Right renal cortex interstitium (tissue), 3 donors: ENCODE measurements at places on chromosomes 4 and X.

DNA sequence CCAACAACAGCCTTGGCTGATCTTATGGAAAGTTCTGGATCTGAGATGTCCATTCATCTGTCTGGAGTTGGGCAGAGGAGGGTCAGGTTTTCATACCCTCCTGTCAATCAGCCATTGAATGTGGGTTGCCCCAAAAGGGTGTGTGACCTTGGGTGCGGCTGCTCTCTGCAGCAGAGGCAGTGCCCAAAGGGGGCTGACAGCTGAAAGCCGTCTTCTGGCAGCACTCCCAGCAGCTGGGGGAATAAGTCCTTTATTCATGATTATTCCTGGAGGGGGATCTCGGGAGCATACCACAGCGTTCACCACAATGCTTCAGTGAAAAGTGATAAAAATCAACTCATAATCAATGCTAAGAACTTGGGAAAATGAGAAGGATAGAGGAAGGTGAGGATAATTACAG is 54.7 kb downstream of the OTC start:
- DNase-seq = no peak

DNA sequence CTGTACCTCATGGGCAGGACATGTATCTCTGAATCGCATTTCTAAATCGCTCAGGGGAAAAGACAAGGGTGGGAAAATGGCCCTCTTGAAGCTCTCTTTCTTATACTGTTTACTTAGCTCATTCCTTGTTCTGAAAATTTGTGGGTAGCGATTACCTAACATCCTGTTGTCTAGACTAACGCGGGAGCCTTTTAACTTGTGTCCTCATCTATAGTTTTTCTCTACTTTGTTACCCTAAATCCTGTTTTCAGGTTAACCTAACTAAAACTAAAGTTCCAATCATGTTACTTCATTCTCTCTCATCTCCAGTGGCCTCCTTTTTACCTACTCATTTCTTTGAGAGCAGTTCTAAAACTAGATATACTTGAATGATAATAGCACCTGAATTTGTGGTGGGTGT is 45.0 kb downstream of the SNX25 start:
- no peak for DNase-seq

DNA sequence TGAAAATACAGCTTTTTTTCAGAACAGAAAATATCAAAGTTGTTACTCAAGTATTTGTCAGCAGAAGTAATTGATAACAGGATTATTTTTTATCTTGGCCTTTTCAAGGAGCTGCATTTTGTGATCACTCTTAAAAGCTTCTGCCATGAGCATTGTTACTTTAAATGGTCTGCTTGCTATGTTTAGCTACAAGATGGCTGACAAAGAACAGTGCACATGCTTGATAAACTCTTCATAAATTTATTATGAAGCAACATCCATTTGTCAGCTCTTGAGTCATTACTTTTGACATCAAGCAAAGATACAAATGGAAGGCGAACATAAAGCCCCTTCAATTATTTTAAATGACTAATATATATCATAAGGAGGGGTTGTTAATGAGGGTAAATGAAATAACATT is 205.4 kb upstream of the RPS6KA3 start:
- no peak for DNase-seq

- DNase-seq = no peak
These were observed 48.5 kb downstream of the WDFY3 start for GRCh38 chr4:84917869-84918600.

DNA sequence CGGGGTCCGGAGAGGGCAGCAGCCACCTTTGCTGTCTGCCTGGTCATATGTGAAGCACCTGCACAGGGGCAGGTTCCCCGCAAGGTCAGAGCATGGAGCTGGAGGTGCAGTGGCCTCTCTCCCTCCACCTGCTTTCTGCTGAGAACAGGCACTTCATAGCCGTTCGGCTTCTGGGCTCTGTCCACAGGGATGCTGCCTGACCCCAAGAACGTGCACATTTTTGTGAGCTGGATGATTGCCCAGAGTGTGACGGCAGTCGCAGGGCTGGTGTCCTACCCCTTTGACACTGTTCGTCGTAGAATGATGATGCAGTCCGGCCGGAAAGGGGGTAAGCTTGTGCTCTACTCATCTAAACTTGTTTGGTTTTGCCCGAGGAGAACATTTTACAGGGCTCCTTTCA is 2.5 kb downstream of the SLC25A4 start:
- no peak for DNase-seq

- DNase-seq = no peak
These were observed 3.3 kb upstream of the FGA start for GRCh38 chr4:154593868-154594267.

GRCh38 chr4:127304356-127304755 is 328.4 kb upstream of the INTU start:
- no peak for DNase-seq

- DNase-seq = no peak
These were observed 4.2 kb downstream of the SLC30A9 start for GRCh38 chr4:41994461-41994985.

- no peak for DNase-seq
These were observed 199.2 kb downstream of the EDA start for GRCh38 chrX:69815063-69815462.

GRCh38 chr4:18390655-18391353 is 369.2 kb upstream of the LCORL start:
- DNase-seq = no peak

DNA sequence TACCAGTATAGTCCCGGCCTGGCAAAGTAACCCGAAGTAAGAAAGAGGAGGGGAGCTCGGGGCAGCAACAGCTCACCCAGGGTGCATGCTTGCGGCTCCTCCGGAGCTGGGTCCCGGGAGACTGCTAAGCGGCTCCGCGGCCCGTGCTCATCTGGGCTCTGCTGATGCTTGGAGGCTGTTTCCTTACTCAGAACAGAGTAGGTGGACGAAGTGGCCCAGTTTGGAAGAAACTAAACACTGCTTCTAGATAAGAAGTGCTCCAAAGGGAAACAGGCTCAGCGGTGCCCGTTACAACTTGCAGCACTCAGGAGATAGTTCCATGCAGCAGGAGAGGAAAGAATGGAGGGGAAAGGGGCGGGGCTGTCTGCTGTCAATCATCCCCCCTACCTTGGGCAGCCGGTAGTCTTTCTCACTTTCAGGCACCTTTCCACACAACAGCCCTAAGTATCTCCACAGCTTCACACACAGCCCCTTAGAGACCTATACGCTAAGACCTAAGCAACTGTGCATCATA is at the start of gene COL4A6:
Gene COL4A6, minus strand, starts transcription at position 313 of the 514 bp plus-strand sequence. Its CDS starts 226 bp downstream, at position 87.
- no peak for DNase-seq

DNA sequence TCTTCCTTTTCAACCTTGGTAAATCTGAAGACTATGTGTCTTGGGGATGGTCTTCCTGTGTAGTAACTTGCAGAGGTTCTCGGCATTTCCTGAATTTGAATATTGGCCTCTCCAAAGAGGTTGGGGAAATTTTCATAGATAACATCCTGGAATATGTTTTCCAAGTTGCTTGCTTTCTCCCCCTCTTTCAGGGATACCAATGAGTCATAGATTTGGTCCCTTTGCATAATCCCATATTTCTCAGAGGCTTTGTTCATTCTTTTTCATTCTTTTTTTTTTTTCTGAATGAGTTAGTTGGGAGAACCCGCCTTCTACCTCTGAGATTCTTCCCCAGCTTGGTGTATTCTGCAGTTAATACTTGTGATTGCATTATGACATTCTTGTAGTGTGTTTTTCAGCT is 549.2 kb upstream of the AMOT start:
- no peak for DNase-seq

DNA sequence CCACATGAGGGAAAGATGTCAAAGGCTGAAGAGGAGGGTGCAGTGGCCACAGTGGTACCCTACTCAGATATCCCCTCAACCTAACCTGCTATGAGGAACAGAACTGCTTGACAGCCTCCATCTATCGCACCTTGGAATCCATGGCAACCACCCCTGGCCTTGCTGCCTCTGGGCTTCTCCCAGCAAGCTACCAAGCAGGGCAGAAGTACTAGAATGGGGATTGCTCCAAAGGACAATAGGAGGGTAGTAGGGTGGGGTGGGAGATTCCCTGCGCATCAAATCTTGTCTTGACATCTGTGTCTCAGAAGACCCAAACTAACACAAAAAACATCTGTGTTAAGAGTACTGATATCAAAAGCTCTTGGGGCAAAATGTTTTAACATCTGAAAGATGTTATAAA is 118.2 kb downstream of the FBXW7 start:
- no peak for DNase-seq

DNA sequence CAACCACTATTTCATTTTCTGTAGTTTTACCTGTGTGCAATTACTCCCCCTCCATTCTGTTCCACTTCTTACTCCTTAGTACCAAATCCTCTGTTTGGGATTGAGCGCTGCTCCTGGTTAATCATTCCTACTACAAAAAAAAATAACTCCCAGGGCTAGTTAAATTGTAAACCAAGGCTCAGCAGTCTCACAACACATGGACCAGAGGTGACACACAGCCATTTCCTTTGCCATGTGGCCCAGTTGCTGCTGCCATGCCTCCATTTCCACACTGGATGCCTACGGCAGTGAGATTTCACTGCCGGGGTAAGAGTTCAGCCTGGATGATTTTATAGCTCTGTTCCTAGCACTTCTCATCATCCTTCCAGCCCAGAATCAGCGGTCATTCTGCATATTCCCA is 107.2 kb downstream of the AKAP4 start:
- no peak for DNase-seq

DNA sequence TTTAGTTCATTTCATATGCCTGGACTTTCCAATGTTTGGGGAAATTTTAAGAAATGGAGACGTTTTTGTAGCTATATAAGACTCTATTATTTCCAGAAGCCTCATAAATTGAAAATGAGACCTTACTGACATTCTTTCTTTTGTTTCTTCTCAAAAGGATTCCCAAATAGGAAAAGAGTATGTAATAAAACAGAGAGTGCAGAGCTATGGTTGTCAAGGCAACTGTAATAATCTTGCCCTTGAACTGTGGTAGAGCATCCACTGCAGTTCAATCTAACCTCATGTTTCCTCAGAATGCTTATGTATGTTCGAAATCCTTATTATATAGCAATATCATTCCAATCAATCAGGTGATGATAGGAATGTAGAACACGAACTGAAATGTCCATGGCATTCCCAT is 54.1 kb downstream of the AMELX start:
- no peak for DNase-seq

GRCh38 chr4:161828061-161828460 is 335.7 kb downstream of the FSTL5 start:
- no peak for DNase-seq

GRCh38 chr4:126318376-126318775 is 1003.6 kb downstream of the FAT4 start:
- DNase-seq = no peak

GRCh38 chr4:89247951-89248350 is 59.6 kb downstream of the GPRIN3 start:
- DNase-seq = no peak

- DNase-seq = no peak
These were observed 30.3 kb downstream of the TMPRSS11A start for GRCh38 chr4:67933038-67933437.

DNA sequence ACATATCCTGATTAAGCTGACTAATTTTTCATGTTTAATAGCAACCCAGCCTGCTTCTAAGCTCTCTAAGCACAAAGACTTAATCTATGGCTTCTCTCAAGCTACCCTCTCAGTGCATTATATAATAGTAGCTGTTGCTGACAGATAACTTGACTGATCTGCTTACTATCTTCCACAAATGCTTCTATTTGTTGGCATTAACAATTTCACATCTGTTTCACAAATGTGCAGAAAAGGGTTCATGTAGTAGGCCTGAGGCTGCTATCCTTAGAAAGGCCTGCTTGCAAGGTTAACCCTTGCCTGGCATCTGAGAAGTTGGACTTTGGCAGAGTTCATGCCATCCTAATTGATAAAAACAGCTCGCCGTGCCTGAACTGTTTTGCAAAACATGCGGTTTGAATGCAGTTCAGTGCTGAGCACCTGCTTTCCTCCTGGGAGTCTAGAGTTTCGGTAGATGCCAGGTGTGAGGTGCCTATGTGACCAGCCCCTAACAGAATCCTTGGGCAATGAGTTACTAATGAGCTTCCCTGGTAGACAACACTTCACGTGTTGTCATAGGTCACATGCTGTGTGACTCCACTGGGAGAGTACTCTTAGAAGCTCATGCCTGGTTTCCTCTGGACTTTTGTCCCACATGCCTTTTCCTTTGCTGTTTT is 68.4 kb downstream of the NSG1 start:
- no peak for DNase-seq

DNA sequence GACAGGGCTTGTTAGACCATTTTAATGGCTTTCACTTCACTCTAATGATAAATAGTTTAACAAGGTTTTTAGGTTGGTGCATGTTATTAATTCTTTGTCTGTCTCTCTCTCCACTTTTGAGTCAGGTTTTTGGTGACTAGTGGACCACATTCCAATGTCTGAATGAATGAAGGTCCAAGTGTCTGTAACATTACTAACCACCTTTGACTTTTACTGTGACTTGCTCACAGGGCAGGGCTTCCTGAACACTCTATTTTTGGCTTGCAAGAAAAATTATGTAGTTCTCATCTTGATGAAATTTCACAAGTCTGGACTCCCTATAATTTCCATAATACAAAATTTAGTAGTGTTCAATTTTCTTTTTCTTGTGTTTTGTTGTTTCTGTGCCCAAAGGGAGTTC is 78.9 kb upstream of the BMPR1B start:
- DNase-seq = no peak

DNA sequence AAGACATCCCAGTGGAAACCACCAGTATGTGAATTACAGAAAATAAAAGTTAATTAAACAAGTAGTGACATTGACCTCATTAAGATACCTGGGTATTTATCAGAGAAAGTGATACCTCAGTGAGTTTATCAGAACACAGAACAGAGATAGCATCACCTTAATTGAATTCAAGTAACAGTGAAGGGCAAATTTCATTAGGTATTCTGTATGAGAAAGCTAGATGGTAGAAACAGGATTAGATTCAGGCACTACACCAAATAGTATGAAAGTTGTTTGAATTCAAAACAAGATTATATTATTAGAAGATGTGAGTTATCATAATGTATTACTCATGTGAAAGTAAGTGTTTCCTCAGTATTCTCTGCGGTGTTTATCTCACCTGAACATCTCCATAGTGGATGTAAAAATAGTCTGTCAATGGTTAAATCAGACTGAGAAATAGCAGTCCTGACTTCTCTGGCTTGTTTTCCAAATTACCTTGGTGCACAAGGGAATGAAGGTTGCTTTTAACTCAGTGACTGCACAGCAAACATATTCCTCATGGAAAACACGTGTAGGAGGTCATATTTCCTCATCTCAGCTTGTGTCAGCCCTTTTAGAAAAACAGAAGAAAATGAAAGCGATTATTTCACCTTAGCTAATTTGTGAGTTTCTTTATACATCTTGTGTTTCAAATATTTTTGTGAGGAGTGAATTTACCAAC is 79.9 kb upstream of the PCDH18 start:
- no peak for DNase-seq

DNA sequence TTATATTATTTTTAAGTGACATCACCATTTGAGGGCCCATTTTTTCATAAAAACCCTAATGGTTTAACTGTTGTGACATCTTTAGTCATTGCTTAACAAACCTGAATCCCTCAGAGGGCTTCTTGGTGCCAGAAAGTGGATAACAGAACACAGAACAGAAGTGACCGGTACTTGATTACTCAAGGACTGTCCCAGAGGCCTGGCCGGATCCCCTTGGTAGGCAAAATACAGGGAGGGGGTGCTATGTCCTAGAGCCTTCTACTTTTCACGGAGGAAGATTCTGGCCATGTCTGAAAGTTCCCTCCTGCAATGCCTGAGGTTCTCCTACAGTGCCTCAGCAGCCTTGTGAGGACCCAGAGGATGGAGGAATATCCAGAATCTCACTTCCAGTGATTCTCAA is 94.3 kb upstream of the DCLK2 start:
- no peak for DNase-seq

GRCh38 chr4:95294321-95294720 is 254.5 kb downstream of the UNC5C start:
- DNase-seq = no peak
